ENCODE measurements at places on chromosomes 16 and 17.
A peak's percentile ranks its signal among the peaks of the same experiment; 100 is the strongest.

- peak; percentile 32 for DNase-seq
These were observed 100.8 kb downstream of the ABCC12 start for GRCh38 chr16:48054881-48055601.

DNA sequence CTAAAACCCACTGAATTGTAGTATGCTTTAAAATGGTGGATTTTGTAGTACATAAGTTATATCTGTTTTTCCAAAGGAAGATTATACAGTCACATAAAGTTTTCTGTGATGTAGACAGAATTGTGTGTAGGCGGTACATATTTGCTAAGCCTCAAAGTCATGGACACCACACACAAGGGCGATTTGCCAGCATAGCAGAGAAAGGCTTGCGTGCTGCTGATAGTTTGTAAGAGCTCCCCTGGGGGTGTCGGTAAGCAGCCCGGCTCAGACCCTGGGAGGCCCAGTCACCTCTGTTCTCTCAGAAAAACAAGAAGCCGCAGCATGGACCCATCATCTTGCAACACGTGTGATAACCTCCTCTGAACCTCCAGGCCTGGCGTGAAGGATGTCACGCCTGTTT lies 38.3 kb upstream of the AKTIP start:
- DNase-seq, result no peak

- no peak for DNase-seq
These were observed 31.0 kb downstream of the CFDP1 start for GRCh38 chr16:75402159-75402820.

DNA sequence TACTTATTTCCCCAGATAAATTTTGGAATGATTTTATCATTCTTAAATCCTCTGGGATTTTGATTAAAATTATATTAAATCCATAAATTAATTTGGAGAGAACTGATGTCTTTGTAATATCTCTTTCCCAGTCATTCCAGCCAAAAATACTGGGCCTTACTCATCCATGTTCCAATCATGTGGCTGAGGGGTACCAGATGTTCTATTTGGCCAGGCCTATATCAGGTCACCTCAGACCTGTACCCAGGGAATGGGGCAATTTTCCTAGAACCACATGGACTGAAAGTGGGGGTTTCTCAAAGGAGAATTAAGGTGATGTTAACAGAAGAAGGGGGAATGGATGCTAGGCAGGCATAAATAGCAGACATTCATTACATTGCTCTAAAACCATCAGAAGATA lies 7.5 kb downstream of the SNTB2 start:
- DNase-seq, result no peak

DNA sequence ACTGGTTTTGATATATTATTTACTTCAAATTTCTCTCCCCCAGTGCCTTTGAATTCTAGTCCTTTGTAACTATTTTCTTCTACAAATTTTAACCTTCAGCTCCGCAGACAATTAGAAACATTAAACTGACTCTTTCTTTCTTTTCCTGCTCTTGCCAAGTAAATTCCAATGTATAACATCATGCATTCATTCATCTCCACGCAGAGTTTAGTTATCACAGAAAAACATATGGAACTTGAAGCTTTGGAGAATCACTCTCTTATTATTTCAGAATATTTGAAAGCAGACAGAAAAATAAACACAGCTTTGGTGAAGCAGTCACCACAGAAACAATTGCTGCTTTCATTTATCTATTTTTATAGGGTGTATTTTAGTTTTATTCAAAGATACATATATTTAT lies 778.7 kb upstream of the CDH8 start:
- no peak for DNase-seq

DNA sequence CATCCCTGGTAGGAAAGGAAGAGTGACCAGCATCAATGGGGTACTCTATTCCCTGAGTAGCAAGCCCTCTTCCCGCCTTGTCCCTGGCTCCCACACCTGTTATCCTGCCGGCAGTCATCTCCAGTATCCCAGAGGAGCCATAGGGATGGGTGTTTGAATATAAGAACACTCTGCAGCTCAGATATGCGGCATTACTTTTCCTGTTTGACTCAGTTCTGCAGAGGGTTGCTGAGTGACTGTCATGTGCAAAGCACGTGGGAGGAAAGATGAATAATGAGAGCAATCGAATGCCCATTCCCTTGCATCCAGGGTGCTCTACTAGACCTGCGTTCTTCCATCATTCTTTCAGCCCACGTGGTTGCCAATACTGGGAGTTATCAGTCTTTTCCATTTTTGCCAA lies 115.1 kb downstream of the PRKCB start:
- DNase-seq, result peak; percentile 30

DNA sequence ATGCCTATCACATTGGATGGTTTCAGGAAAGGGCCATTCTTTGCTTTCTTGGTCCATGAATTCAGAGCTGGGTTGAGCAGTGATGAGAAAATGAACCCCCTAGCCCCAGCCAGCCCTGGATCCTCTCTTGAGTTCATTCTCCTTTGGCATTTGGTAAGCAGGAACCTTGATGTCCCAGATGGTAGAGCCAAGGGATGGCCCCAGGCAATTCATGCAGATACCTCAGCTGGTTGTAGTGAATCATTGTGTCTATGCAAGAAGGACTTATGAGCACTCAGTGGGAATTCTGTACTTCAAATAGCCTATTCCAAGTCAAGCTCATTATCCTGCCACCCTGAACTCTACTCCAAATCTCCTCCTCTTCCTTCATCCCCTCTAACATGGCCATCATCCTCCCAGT lies 412.7 kb downstream of the UTP18 start:
- no peak for DNase-seq

DNA sequence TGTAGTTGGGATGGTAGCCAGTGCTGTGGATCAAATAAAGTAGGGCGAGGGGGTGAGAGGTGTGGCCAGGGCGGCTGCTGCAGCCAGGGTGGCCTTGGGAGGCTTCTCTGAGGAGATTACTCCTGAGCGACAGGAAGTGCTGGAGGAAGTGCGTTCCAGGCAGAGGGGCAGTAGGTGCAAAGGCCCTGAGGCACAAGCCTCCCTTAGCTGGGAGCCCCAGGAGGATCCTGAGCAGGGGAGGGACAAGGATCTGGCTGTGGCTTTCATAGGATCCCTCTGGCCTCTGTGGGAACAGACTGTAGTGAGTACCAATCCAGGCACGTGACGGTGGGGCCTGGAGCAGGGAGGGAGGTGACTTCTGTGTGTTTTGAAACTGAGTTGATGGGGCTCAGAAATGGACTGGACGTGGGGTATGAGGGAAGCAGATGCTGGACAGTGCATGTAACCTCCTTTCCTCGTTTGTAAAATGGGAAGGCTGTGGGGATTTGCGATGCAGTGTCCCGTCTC lies 2.8 kb downstream of the LLGL1 start:
- DNase-seq, result no peak

DNA sequence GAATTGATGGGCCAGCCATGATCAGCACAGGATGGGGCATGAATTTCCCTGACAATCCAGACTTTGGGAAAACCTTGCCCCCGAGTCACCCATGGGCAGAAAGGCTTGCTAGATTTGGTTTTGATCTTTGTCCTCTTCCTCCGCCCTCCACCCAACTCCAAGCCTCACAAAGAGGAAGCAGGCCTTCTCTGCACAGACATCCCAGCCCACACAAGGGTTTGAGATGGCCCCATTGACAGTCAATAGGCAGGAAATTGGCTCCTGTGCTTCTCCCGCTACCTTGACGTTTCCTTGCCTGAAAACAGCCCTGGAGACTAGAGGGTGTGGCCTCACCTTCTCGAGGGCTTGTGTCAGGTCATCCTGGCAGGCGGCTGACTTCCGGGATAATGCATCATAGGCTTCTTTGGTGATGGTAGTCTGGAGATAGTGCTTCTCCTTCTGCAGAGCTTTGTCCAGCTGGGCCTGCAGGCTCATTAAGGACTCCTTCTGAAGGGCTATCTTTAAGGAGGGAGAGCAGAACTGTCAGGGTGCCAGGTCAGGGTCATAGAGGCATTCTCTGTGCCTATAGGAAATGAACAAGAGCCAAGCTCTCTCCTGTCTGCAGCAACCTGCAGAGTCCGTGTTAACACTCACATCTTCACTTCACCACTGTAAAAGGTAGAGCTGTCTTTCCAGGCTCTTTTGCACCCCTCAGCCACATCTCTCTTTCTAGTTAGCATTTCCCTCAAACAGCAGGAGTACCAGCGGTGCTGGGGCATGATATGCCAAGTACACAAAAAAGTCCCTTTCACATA lies 32.2 kb downstream of the DHX38 start:
- DNase-seq, result no peak

DNA sequence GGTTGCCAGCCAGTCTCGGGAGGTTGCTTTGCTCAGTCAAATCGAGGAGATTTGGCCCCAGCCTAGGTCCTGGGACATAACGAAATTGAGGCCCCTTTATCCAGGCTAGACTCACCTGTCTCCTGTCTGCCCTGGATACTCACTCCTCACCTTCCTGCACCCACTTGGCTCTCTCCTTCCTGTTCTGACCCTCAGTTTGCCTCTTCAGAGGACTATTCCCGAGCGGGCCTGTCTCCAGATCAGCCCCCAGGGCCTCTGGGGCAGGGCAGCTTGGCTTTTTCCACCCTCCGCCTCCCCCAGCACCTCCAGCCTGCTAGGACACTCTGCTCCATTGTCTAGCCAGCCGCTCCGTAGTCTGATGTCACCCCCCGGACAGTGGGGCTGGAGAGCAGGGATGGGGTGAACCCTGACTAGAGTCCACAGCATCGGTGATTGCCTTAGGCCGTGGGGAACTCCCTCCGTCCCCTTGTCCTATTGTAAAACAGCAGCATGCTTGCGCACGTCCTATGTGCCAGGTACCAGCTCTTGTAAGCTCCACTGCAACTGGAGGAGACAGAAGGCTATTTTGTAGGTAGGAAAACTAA lies 8.8 kb downstream of the WFIKKN2 start:
- DNase-seq, result no peak

GRCh38 chr16:81623365-81624102 lies 155.6 kb upstream of the PLCG2 start:
- DNase-seq, result peak; percentile 33

- no peak for DNase-seq
These were observed 11.7 kb downstream of the SAMD14 start for GRCh38 chr17:50118076-50118827.

DNA sequence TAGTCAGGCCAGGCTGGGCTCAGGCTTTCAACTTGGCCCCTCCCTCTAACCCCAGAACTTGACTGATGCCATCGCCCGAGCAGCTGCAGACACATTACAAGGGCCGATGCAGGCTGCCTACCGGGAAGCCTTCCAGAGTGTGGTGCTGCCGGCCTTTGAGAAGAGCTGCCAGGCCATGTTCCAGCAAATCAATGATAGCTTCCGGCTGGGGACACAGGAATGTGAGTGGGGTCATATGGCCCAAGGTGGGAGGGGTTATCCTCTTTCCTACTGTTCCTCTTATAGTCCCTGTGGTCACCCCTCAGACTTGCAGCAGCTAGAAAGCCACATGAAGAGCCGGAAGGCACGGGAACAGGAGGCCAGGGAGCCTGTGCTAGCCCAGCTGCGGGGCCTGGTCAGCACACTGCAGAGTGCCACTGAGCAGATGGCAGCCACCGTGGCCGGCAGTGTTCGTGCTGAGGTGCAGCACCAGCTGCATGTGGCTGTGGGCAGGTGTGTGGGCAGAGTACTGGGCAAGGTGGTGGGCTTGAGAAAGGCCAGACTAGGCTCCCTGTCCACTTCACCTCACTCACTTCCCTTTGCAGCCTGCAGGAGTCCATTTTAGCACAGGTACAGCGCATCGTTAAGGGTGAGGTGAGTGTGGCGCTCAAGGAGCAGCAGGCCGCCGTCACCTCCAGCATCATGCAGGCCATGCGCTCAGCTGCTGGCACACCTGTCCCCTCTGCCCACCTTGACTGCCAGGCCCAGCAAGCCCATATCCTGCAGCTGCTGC lies 2.1 kb upstream of the NRN1L start:
- no peak for DNase-seq

DNA sequence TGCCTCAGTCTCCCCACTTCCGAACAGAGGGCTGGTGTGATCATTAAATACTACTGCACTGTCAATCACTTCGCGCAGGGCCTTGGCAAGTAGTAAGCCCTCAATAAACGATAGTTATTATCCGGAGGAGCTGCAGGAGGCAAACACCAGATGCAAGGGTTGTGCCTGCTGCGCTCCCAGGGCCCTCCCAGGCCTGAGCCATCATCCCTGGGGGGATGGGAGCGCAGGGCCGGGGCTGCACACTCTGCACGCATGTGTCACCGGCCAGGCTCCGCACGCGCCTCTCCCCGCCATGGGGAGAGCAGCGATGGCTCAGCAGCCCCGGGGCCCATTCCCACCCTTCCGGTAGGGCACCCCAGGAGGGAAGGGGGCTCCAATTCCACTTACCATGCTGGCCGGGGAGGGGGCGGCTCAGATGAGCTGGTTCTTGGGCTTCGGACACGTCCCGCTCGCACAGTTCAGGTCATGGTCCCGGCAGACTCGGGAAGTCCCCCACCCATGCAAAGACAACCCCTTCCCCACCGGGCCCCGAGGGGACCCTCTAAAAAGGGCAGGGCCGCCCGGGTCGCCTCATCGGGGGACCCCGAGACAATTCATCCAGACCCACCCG lies 681 bp downstream of the XPO6 start:
- peak; percentile 81 for DNase-seq

DNA sequence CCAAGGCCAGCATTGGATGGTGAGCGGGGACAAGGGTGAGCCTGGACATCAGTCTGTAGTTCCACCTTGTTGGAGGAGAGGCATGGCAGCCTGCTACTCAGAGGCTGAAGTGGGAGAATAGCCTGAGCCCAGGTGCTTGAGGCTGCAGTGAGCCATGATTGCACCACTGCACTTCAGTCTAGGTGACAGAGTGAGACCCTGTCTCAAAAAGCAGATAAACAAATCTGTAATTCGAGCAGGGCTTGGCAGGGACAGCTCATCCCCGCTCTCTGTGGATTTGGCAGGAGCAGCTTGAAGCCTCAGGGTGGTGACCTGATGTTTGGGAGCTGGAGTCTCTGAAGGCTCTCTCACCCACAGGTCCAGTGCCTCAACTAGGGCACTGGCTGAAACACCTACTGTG lies 38.6 kb upstream of the ZCCHC14 start:
- DNase-seq, result no peak

GRCh38 chr16:11949527-11949926 lies 7.7 kb upstream of the NPIPB2 start:
- DNase-seq, result no peak

DNA sequence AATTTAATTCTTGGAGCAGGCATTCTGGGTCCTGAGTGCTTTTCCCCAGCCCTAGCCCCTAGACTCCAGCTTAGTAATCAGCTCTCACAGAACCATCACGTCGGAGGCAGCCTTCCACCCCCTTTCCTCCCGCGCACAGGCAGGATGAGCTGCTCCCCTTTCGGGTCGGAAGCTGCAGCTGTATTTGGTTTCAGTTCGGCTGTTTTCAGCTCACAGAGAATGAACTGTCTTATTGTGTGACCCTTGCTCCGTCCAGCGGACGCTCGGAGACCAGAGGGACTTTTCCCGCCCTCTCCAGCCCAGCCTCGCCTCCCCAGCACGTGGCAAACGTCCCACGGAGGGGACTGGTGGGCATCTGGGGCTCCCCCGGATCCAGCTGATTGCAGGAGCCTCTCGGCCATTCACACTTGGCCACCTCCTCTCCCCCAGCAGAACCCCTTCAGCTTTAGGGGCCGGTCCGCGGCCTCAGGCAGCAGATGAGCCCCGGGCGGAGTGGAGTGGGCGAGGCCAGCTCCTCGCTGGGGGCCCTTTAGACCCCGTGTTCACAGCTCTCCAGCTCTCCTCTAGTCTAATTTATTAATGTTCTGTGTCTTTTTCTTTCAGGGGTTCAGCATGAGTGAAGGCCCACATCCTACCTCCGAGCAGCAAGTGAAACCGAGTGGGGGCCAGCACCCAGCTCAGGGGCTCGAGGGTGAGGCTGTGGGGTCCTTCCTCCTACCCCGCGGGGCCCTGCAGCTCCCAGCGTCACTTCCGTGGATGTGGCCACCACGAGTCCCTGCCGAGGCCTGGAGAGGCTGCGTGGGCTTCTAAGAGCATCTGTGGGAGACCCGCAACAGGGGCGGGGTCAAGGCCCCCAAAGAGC lies 863 bp upstream of the UTS2R start:
- DNase-seq, result peak; percentile 23

- DNase-seq, result no peak
These were observed 7.4 kb downstream of the CNP start for GRCh38 chr17:41974031-41974430.

Data from stimulated activated CD4-positive, alpha-beta T cell treated with anti-CD3 and anti-CD28 coated beads, Interleukin-1b, Interleukin-23, amount 100 ng/mL, for 48 hours (primary cell).